ENCODE measurements at places on chromosomes 16 and 17.

DNA sequence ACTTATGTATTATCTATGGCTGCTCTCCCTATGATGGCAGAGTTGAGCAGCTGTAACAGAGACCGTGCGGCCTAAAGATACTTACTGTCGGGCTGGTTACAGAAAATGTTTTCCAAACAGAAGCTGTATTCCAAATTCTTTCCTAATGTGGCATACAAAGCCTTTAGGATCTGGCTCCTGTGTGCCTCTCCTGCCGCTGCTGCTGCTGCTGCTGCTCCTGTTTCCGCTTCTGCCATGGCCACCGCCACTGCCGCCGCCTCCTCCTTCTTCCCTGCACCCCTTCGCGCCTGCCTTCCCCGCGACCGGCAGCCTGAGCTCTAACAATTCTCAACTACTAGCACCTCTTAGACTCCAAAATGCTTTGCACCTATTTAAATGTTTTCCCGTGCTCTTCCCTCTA is 263.9 kb upstream of the TBX2 start:
- DNase-seq = no peak

GRCh38 chr17:76440751-76441362 is 12.1 kb downstream of the UBE2O start:
- no peak for DNase-seq

GRCh38 chr17:75535119-75535537 is 9.6 kb downstream of the LLGL2 start:
- no peak for DNase-seq

DNA sequence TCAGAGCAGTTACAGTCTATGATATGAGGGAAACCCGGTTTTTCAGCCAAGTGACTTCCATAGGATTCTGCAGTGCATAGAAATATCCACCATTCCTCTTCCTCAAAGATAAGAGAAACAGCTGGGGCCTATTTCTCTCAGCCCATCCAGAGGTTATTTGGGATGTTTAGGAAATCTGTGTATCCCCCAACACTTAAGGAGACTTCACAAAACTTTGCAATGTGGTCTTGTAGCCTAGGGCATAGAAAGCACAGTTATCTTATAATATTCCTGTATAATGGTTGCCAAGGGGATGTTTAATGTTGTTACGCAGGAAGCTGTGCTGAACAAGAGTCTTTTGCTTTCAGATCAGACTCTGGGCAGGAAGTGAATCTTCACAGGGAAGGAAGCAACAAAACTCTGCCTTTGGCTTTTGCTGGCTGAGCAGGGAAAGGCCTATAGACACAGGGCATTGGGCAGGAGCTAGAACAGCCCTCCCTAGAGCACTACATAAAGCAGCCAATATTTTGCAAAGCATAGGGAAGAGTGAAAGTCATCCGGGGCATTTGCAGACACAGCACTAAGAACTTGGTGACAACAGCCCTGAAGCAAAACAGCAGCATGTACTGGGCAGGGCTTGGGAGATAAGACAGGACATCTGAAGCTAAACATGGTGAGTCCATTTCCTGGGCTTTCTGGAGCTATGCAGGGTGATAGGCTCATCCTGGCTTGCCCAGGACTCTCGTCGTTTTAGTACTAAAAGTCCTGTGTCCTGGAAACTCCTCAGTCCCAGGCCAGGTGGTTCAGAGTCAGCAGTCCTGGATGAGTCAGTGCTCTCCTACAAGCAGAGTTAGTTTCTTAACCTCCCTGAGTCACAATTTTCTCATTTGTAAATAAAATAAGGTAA is 18.7 kb upstream of the BEAN1 start:
- peak; percentile 91 for DNase-seq

GRCh38 chr16:51024703-51025102 is 126.4 kb downstream of the SALL1 start:
- DNase-seq = no peak

- DNase-seq = no peak
These were observed 39.6 kb upstream of the PLCG2 start for GRCh38 chr16:81739503-81739902.

DNA sequence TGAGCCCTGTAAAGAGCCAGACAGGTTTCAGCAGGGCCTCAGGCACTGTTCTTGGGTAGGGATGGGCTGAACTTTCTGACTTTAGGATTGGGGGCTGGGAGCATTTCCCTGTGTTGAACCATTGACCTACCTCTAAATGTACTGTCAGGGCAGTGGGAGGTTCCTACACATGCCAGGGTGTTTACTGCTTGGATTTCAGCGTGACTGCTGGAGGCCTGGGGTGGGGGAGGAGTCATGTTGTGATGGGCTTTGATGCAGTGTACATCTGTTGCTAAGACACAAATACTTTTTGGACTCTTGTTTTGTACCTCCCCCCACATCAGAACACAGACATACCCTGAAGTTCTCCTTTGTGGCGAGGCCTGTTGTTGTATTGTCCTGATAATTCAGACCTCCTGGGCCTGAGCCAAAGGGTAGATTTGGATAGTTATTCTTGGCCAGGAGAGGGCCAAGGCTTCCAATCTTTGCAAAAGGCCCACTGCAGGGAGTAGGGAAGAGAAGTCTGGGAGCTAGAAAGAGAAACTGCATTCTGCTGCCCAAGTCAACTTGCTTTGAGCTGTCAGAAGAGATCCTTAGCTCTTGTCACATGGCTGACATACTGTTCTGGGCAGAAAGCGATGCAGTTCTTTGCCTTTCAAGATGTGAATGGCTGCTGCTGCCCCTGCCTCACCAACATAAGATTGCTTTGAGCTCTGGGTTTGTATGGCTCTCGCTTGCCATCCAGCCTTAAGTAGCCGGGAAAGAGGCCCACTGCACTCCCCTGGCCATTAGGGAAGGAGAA is 3.7 kb downstream of the NFE2L1 start:
- peak; percentile 94 for DNase-seq

DNA sequence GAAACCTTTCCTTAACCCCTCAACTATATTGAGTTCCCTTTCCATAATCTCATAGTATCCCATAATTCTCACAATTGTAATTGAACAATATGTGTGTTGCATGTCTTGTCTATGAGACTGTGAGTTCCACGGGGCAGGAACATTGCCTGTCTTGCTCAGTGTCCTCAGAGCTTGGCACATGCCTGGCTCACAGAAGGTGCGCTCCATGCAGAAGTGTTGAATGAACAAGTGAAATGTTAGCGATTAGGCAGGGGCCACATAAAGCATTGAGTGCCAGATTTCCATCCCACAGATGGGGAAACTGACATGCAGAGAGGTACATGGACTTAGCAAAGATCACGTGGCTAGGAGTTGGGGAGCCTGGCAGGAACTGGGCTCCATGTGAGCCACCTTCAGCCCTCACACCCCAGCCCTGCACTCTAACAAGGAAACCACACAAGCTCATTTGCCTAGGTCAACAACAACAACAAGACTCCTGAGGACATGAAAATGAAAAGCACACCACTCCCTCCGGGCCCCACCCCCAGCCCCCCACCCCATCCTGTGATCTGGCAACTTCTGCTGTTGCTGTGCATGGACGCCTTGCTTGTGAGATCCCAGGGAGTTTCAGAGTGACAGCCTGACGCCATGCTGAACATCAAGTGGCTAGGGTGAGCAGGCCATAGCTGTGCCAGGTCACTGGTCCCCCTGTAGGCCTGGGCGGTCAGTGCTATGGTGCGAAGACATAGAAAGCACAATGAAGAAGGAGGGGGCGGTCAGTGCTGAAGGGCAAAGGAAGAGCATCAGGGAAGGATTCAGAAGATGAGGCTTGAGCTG is 5.0 kb downstream of the PIK3R5 start:
- no peak for DNase-seq

- DNase-seq = no peak
These were observed 46.3 kb downstream of the MRC2 start for GRCh38 chr17:62673614-62674362.

DNA sequence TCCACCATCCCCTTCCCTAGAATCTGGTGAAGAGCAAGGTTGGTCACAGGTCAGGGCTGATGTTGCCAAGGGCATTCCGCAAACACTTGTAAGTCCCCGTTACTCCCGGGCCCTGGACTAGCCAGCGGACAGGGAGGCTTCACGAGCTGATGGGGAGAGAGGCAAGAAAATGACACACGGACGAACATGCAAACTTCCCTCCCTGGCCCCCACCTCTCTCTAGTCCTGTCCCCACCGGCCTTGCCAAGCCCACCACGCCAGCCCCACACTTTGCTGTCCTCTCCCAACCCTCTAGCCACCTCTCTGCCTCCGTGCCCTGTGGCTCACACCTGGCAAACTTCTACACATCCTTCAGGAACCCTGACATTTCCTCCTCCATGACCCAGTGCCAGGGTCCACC is 54.8 kb downstream of the RPH3AL start:
- no peak for DNase-seq

DNA sequence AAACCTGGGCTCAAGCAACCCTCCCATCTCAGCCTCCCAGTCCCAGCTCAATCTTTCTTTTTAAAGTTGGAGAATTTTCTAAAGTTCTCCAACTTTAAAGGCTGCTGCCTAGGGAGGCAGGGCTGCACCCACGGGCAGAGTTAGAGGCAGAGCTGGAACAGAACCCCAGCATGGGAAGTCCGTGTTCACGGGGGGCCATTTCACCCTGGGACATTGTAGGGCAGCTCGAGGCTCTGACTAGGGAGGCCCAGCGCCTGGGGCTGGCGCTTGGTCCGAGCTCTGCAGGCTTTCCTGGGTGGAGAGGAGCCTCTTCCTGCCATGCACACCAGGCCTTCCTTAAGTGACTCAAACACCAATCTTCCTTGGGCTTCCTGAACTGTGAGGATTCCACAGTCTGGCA is 70.2 kb downstream of the CYLD start:
- DNase-seq = no peak

- DNase-seq = no peak
These were observed 4.0 kb downstream of the VAT1 start for GRCh38 chr17:43018008-43018853.

GRCh38 chr17:58577696-58578095 is 63.3 kb upstream of the MTMR4 start:
- DNase-seq = peak; percentile 51

- DNase-seq = peak; percentile 5
These were observed 782.7 kb downstream of the CDH11 start for GRCh38 chr16:64339052-64339770.

DNA sequence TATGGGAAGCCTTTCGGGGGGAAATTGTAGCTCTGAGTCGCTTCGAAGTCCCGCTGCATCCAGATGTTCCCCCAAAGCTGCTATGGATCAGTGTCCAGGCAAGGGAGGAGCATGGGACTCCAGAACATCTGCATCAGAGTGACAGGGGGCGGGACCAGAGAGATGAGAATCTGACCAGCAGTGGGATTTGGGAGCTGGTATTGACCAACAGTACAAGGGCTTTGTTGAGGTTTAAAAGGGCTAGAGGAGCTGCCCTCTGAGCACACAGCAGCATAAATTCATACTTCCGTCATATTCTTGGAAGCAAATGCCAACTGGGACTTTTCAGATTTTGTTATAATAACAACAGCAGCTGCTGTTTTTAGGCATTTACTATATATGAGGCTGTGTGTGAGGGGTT is 10.6 kb downstream of the RBFOX1 start:
- no peak for DNase-seq

DNA sequence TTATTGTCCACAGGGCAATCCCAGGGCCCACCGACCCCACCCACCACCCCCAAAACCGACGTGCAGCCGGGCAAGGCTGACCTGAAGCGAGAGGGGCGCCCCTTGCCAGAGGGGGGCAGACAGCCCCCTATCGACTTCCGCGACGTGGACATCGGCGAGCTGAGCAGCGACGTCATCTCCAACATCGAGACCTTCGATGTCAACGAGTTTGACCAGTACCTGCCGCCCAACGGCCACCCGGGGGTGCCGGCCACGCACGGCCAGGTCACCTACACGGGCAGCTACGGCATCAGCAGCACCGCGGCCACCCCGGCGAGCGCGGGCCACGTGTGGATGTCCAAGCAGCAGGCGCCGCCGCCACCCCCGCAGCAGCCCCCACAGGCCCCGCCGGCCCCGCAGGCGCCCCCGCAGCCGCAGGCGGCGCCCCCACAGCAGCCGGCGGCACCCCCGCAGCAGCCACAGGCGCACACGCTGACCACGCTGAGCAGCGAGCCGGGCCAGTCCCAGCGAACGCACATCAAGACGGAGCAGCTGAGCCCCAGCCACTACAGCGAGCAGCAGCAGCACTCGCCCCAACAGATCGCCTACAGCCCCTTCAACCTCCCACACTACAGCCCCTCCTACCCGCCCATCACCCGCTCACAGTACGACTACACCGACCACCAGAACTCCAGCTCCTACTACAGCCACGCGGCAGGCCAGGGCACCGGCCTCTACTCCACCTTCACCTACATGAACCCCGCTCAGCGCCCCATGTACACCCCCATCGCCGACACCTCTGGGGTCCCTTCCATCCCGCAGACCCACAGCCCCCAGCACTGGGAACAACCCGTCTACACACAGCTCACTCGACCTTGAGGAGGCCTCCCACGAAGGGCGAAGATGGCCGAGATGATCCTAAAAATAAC is 3.0 kb downstream of the SOX9 start:
- no peak for DNase-seq

Data from iris pigment epithelial cell (primary cell).